ENCODE measurements at places on chromosomes 11 and 22.

DNA sequence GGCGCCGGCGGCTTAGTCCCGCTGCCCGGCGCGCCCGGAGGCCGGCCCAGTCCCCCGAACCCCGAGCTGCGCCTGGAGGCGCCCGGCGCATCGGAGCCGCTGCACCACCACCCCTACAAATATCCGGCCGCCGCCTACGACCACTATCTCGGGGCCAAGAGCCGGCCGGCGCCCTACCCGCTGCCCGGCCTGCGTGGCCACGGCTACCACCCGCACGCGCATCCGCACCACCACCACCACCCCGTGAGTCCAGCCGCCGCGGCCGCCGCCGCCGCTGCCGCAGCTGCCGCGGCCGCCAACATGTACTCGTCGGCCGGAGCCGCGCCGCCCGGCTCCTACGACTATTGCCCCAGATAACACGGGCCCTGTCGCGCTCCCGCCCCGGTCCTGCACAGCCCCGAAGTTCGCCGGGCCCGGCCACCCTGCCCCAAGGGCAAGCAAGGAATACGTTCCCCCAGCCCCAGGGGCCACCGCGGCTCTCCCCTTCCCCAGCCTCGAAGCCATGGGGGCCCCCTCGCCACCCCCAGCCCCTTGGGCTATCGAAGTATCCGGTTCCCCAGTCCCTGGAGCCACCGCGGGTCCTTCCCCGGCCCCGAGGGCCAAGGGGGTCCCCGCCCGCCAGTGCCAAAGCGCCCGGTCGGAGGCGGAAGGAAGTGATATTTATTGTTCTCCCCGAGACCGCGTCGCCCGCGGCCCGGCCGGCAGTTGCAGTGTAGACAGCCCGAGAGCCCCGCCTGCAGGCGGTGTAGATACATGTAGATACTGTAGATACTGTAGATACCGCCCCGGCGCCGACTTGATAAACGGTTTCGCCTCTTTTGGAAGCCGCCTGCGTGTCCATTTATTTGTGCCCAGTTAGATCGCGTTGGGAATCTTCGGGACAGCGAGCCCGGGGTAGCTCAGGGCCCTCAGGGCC is 6.2 kb downstream of the TBX1 start:
- DNase-seq = peak; percentile 31

DNA sequence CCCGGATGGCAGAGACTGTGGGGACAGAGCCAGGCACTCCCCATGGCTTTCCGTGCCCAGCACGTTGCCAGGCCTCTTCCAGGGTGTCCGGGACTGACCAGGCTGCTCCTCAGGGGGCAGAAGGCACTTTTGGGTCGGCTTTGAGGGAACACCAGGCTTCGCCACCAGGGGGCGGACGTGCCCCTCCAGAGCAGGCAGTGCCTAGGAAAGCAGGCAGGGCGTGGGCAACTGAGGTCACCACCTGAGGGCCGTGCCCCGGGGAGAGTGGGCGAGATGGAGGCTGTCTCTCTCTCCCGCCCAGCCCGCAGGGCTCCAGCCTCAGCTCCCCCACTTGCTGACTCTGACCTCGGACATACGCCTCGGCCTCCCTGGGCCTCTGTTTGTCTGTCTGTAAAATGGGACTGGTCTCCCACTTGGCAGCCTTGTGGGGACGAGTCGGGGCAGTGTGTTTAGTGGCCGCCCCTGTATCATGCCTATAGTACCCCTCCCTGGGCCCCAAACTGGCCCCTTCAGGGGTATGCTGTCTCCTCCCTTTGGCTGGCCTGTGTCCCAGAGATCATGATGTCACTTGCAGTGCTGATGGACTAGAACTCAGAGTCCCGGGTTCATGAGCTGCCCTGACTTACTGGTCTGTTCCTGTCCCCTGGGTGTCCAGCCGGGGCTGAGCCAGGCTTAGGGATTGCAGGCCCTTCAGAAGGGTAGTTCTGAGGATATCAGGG is 4.4 kb upstream of the PRR5 start:
- DNase-seq = peak; percentile 80

- peak; percentile 72 for DNase-seq
Measured at GRCh38 chr11:125128450-125128849, 17.0 kb upstream of the TMEM218 start.

GRCh38 chr22:44702479-44703198 is 635 bp downstream of the PRR5 start:
- peak; percentile 72 for DNase-seq

GRCh38 chr22:22410121-22410520 is 98.4 kb downstream of the ZNF280B start:
- no peak for DNase-seq

DNA sequence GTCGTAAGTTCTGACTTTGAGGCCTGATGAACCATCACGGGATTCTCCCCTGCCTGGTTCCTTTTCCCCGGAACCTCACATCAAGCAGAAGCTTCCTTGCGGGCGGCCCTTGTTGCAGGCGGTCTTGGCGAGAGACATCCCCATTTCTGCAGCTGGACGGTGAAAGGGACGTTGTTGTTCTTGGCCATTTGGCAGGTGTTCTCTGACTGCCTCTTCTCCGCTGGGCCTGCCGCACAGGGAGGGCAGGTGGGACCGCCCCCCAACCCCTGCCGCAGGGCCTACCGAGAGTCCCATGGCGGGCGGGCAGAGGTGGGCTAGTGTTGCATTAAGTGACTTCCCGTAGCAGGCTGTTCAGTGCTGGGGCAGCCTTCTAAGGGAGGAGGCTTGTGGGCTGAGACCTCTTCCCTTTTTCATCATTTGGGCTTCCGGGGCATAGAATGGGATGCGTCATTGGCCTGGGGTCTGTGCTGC is 26.9 kb upstream of the GRAMD4 start:
- DNase-seq = no peak

DNA sequence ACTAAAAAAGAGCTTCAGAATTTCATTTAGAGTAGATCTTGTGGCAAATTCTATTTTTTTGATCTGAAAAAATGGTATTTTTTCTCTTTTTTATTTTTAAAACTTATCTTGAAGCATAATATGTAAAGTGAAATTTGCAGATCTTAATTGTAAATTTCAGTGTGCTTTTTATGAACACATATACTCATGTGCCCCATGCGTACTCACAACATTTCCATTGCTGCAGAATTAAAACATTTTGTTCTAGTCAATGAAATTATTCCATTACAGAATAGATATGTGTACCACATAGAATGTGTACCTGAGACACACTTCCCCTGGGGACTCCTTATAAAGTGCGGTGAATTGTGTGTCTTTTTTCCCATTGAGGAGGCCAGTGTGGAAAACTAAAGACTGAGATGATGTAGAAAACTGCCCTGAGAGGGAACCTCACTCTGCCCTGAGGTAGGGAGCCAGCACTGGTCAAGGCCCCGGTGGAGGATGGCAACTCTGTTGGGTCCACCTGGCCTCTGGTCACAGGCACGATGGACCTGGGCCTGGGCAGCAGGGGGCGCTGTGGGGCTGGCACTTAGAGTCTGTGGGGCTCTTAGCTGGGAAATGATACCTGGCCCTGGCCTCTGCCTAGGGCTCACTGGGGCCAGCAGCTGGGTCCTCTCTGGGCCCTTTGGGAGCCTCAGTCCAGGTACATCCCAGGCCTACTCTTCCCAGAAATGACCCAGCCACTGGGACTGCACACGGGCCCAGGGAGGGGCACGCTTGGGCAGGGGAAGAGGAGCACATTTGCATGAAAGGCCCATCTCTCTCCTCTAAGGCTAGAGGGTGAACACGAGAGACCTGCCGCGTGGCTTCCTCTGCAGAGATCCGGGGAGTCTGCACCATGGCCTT is 77.9 kb upstream of the TOP3B start:
- peak; percentile 28 for DNase-seq

- DNase-seq = peak; percentile 51
Measured at GRCh38 chr11:77320351-77320750, 18.9 kb upstream of the GDPD4 start.

GRCh38 chr11:60084631-60085273 is 3.7 kb upstream of the MS4A2 start:
- no peak for DNase-seq

GRCh38 chr11:35307221-35307621 is 112.1 kb downstream of the SLC1A2 start:
- DNase-seq = no peak

GRCh38 chr11:63913866-63914830 is 2.8 kb downstream of the RCOR2 start:
- DNase-seq = no peak

DNA sequence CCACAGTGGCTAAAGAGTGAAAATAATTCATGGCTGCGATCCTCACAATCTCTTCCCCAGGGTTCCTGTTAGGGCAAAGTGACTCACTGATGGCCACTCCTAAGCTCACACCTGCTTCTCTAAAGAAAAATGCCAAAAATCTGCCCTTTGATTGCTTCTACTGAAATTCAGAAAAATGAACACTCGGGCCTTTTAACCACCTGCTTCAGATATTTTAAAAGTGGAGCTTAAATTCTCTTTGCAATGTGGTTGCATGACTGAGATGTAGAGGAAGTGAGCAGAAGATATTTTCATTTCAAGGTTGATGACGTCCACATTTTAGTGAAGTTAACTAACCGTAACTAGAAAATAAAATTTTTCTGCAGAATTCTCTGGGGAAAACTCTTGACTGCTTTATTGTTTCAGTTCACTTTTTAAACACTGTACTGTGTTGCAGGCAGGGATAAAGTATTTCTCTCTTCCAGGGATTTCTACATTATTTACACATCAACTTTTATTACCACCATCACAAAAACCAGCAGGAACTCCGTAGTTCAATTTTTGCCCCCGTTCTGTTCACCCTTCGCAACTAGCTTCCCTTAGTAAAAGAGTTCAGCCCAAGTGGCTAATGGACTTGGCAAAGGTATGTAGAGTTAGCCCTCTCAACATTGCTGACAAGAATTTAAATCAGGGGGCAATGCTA is 8.5 kb downstream of the RAB30 start:
- DNase-seq = peak; percentile 67

DNA sequence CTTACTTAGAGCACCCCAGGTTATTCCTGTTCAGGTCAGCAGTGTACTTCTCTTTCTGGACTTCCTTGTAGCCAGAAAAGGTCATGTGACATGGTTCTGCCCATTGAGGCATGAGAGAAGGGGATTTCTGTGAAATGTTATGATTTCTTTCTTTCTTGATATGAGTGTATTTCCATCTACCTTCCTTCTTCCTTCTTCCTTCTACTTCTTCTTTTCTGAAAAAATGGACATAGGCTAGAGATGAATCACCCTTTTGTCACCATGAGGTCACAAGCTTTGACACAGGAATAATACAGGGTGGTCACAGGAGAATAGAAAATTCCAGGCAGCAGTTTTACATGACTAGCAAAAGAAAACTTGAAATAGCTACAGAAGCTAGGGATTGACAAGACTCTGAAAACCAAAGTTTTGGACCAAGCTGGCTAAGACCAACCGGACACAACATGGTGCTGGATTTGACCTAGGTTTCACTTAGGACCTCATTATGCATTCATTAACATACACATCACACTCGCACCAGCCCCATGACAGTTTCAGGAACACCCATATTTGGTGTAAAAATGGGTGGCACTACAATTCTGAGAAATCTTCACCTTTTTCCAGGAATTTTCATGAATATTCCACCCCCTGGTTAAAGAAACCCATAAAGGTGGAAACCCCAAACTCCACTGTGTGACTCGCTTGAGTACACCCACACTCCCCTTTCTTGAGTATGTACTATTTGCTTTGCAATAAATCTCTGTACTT is 21.2 kb upstream of the MAP6 start:
- DNase-seq = peak; percentile 19

DNA sequence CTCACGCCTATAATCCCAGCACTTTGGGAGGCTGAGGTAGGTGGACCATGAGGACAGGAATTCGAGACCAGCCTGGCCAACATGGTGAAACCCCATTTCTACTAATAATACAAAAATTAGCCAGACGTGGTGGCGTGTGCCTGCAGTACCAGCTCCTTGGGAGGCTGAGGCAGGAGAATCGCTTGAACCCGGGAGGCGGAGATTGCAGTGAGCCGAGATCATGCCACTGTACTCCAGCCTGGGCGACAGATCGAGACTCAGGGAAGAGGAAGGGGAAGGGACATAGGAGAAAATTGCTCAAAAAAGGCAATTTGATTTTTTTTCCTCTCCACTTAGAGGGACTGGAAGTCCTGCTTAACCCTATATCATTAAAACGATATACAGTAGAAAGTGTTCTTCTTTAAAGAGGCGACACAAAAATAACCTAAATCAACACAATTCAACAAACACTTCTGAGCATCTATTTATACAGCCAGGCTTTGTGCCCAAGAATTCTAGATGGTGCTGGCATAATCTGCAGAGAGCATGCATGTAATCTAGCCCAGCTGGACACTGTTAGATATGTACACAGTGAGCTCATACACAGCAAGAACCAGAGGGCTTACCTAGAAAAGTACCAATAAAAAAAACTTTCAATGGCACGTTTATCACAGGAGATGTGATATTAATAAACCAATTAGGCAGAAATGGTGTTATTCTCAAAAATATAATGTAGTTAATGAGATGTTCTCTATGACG is 20.9 kb upstream of the DENND5A start:
- DNase-seq = no peak

DNA sequence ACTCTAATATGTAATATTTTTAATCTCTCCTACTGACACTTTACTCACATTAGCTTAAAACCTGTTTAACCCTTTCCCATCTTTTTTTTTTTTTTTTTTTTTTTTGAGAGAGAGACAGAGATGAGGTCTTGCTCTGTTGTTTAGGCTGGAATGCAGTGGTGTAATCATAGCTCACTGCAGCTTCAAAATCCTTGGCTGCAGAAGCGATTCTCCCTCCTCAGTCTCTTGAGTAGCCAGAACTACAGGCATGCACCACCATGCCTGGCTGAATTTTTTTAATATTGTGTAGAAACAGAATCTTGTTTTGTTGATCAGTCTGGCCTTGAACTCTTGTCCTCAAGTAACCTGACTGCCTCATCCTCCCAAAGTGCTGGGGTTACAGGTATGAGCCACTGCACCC is 37.3 kb downstream of the PAMR1 start:
- peak; percentile 68 for DNase-seq

GRCh38 chr11:47466701-47467250 is 17.8 kb upstream of the RAPSN start:
- DNase-seq = peak; percentile 43

GRCh38 chr11:85827748-85828639 is 17.1 kb upstream of the SYTL2 start:
- DNase-seq = peak; percentile 96

- DNase-seq = no peak
Measured at GRCh38 chr11:72012091-72012630, 13.5 kb downstream of the IL18BP start.

DNA sequence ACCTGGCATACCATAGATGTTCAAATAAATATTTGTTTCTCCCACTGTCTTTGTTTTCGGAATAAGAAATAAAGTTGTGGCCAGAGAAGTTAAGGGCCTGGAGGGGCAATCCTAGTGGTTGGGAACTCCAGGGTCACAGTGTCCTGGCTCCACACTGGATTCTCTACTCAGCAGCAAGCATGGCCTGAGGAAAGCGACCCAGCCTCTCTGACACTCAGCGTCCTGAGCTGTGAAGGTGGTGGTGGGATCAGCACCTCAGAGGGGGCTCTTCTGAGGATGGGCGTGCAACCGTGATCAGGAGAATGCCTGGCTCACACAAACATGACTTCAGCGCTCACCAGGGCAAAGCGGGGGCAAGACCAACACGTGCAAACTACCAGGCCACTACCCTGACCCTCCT is 59.9 kb downstream of the LARGE1 start:
- no peak for DNase-seq

GRCh38 chr11:69298267-69299022 is 4.5 kb downstream of the MYEOV start:
- DNase-seq = peak; percentile 92

- DNase-seq = no peak
Measured at GRCh38 chr22:37014835-37015586, 4.2 kb downstream of the TST start.

GRCh38 chr11:15662285-15662684 is 547.6 kb downstream of the INSC start:
- no peak for DNase-seq

All from EH (cell line).